Breast epithelium (tissue), 4 donors: ENCODE measurements at places on chromosomes 7 and 10.

GRCh38 chr10:78600740-78601139, 468.0 kb upstream of the ZMIZ1 start:
- no peaks in the 10 kb centered on the region for H3K36me3 ChIP-seq
- H3K27me3 ChIP-seq = no peaks in the 10 kb centered on the region
- no peak overlapping the region for H3K27ac ChIP-seq
- DNase-seq = no peak
- no peak overlapping the region for H3K4me3 ChIP-seq

GRCh38 chr10:133249094-133249780, 11.6 kb downstream of the VENTX start:
- H3K4me3 ChIP-seq = no peak overlapping the region
- H3K27me3 ChIP-seq = peaks cover 56% of the 10 kb centered on the region
- no peaks in the 10 kb centered on the region for H3K4me1 ChIP-seq
- no peak for DNase-seq
- no peaks in the 10 kb centered on the region for H3K36me3 ChIP-seq
- no peak overlapping the region for H3K27ac ChIP-seq

- no peak for DNase-seq
- H3K4me3 ChIP-seq = no peak overlapping the region
- H3K4me1 ChIP-seq = no peaks in the 10 kb centered on the region
- no peaks in the 10 kb centered on the region for H3K27me3 ChIP-seq
Observed at GRCh38 chr10:27207350-27207749, 33.2 kb downstream of the ACBD5 start.

GRCh38 chr10:23432166-23432565, 6.7 kb upstream of the OTUD1 start:
- H3K4me3 ChIP-seq = no peak overlapping the region
- no peaks in the 10 kb centered on the region for H3K4me1 ChIP-seq
- H3K27me3 ChIP-seq = no peaks in the 10 kb centered on the region
- no peak for DNase-seq
- H3K27ac ChIP-seq = no peak overlapping the region
- H3K36me3 ChIP-seq = no peaks in the 10 kb centered on the region

- H3K27ac ChIP-seq = no peak overlapping the region
- peaks cover 4% of the 10 kb centered on the region for H3K36me3 ChIP-seq
- H3K4me1 ChIP-seq = no peaks in the 10 kb centered on the region
Observed at GRCh38 chr7:107404740-107405537, 64.9 kb upstream of the GPR22 start.

DNA sequence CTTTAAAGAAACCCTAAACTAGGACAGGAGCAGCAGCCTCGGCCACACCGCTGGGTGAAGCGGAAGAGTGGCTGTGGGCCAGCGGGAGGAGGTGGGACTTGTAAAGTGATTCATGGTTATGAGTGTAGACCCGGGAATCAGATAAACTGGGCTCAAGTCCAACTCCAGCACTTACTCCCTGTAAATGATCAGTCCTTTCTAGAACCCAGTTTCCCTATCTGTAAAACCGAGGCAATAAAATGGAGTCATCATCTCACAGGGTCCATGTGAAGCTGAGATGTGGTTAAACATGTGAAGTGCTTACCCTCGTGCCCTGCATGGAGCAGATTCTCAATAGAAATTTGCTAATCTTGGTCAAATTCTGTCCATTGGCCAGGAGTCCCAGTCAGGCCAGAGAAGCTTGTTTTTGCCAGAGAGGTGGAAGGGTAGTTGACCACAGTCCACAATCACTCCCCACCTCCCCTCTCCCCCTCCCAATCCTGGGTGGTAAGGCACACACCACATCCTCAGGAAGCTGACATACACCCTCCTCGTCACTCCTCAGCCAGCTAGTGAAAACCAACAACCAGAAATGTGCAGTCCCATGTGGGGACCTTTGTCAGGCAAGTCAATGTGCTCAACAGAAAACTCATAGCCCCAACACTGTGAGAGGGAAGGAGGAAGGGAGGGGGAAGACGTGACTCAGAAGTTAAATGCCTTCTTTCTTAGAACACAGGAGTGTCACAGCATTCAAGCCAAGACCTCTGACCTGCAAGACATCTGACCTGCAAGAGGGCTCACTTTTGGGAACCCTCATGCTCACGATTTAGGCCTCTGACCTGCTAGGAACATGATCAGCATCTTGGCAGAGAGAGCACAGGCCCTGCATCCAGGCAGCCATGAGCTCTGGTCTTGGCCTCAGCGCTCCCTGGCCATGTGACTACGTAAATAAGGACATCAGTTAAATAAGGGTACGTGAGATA, 145.1 kb downstream of the PLXNA4 start:
- no peaks in the 10 kb centered on the region for H3K27me3 ChIP-seq
- DNase-seq = no peak
- H3K27ac ChIP-seq = peak overlapping the region; percentile 51
- H3K4me1 ChIP-seq = no peaks in the 10 kb centered on the region

DNA sequence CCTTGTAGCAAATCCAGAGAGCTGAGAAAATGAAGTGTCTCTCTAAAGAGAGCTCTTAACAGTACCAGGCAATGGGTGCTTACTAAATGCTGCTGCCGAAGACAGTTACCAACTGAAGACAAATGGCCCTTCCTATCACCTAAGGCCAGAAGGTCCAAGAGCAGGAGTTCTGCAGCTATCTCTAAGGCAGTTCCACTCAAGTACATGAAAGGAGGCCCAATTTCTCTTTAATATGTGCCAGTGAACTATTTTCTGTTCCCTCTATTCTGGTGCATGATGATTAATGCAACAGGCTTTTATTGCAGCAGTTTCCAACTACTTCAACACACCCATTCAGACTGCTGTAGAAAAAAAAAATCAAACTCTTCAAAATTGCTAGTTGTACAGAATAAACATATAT, 122.5 kb downstream of the SLC25A13 start:
- H3K36me3 ChIP-seq = no peaks in the 10 kb centered on the region
- H3K4me3 ChIP-seq = no peak overlapping the region
- H3K27ac ChIP-seq = no peak overlapping the region
- H3K27me3 ChIP-seq = no peaks in the 10 kb centered on the region
- no peak for DNase-seq
- H3K4me1 ChIP-seq = no peaks in the 10 kb centered on the region

- no peaks in the 10 kb centered on the region for H3K36me3 ChIP-seq
- no peak overlapping the region for H3K4me3 ChIP-seq
- DNase-seq = no peak
Observed at GRCh38 chr10:132967540-132967939, 25.2 kb upstream of the CFAP46 start.

DNA sequence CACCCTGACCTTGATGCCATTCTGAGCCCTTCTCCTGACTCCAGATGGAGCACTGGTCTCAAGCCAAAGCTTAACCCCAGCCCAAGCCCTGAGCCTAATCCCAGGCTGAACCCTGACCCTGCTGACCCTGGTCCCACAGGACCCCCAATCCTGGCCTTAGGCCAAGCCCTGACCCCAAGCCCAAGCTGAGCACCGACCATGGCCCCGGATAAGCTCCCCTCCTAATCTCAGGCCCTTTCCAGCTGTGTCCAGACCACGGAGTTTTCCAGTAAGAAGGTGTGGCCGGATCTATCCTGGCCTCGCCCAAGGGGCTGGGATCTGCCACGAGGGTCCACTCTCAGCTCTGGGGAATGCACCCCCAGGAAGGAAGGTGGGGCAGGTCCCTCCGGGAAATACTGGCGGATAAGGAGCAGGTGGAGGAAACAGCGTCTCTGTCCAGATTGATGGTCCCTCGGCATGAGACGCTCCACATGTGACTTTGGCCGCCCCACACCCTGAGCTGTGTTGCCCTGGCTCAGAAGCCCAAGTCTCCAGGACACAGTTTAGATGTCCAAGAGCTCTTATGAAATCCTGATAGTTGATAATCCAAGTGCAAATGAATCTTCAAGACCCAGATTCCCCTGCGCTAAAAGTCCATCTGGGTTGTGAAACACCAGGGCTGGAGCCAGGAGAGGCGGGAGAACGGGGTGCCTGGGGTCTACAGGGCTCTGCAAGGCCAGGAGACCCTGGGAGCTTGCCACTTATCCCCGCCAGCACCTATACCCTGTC, 10.4 kb downstream of the ELN start:
- H3K4me1 ChIP-seq = peaks cover 30% of the 10 kb centered on the region
- DNase-seq = no peak
- H3K27me3 ChIP-seq = no peaks in the 10 kb centered on the region
- H3K4me3 ChIP-seq = no peak overlapping the region
- H3K27ac ChIP-seq = peak overlapping the region; percentile 48
- H3K36me3 ChIP-seq = no peaks in the 10 kb centered on the region

GRCh38 chr10:69232252-69232651, 12.1 kb downstream of the HKDC1 start:
- no peak for DNase-seq
- H3K27ac ChIP-seq = no peak overlapping the region
- H3K4me3 ChIP-seq = no peak overlapping the region
- H3K27me3 ChIP-seq = no peaks in the 10 kb centered on the region
- no peaks in the 10 kb centered on the region for H3K4me1 ChIP-seq

DNA sequence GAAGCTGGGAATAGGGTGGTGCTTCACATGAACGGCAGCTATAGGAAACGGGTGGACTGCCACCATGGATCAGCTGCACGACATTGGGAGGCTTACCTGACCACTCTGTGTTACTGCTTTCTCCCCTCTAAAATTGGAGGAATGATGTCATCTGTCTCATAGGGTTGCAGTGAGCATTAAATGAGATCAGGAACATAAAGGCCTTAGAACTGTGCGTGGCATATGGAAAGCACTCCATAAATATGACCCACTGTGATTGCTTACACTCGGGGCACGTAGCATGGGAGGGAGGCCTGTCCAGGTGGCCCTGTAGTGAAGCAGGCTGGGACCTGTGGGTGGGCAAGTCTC, 9.7 kb downstream of the C10orf62 start:
- H3K4me3 ChIP-seq = no peak overlapping the region
- no peak overlapping the region for H3K27ac ChIP-seq
- no peaks in the 10 kb centered on the region for H3K4me1 ChIP-seq
- H3K27me3 ChIP-seq = no peaks in the 10 kb centered on the region

GRCh38 chr7:34080513-34080912, 175.2 kb downstream of the BMPER start:
- H3K36me3 ChIP-seq = no peaks in the 10 kb centered on the region
- DNase-seq = no peak
- H3K4me3 ChIP-seq = no peak overlapping the region

- H3K27ac ChIP-seq = peak overlapping the region; percentile 68
- H3K27me3 ChIP-seq = no peaks in the 10 kb centered on the region
- H3K36me3 ChIP-seq = no peaks in the 10 kb centered on the region
- no peak overlapping the region for H3K4me3 ChIP-seq
Observed at GRCh38 chr7:28487487-28487886, 75.2 kb downstream of the CREB5 start.

GRCh38 chr10:29646238-29646902, 11.6 kb upstream of the SVIL start:
- no peaks in the 10 kb centered on the region for H3K36me3 ChIP-seq
- H3K4me1 ChIP-seq = no peaks in the 10 kb centered on the region
- H3K27ac ChIP-seq = peak overlapping the region; percentile 75
- no peak overlapping the region for H3K4me3 ChIP-seq
- no peaks in the 10 kb centered on the region for H3K27me3 ChIP-seq

DNA sequence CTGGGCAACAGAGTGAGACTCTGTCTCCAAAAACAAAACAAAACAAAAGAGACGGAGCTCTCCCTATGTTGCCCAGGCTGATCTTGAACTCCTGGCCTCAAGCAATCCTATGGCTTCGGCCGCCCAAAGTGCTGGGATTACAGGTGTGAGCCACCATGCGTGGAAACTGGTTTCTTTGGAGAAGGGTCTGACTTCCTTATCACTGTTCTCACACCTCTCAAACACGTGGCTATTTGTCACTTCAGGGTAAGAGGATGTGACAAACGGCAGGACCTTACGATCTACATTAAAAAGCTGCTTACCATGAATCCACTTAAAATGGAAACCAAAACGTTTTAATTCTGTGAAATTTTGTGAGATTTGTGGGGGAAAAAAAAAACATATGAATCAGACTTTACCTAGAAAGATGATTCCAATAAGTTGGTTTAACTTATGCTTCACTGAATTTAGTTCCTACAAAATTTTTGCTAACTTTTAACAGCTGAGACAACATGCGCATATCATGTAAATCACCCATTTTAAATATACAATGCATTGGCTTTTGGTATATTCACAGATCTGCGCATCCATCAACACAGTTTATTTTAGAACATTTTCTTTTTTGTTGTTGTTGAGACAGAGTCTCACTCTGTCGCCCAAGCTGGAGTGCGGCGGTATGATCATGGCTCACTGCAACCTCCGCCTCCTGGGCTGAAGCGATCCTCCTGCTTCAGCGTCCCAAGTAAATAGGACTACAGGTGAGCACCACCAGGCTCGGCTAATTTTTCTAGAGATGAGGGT, 18.7 kb upstream of the FOXK1 start:
- no peaks in the 10 kb centered on the region for H3K36me3 ChIP-seq
- DNase-seq = no peak
- H3K4me3 ChIP-seq = no peak overlapping the region
- no peak overlapping the region for H3K27ac ChIP-seq
- H3K27me3 ChIP-seq = no peaks in the 10 kb centered on the region

GRCh38 chr7:139482662-139483466, 609 bp downstream of the KLRG2 start:
- DNase-seq = no peak
- H3K4me3 ChIP-seq = peak overlapping the region; percentile 49
- H3K4me1 ChIP-seq = no peaks in the 10 kb centered on the region

DNA sequence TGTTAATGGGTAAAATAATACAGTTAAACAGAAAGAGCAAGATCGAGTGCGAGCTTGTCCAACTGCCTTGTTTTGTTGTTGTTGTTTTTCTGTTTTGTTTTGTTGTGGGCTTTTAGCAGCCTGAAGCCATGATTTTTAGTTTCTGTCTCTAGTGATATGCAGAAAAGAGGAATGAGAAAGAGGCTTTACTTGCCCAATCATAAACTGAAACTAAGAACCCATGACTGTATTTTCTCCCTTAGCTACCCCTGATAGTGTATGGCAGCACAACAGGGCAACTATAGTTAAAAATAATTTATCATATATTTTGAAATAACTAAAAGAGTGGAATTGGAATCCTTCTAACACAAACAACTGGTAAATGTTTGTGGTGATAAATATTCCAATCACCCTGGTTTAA, 493.9 kb downstream of the GLRX3 start:
- no peaks in the 10 kb centered on the region for H3K4me1 ChIP-seq
- no peaks in the 10 kb centered on the region for H3K36me3 ChIP-seq
- DNase-seq = no peak
- no peak overlapping the region for H3K4me3 ChIP-seq
- H3K27me3 ChIP-seq = peaks cover 9% of the 10 kb centered on the region

GRCh38 chr10:80276335-80276734, 13.1 kb downstream of the MAT1A start:
- H3K4me1 ChIP-seq = no peaks in the 10 kb centered on the region
- no peak overlapping the region for H3K4me3 ChIP-seq
- H3K36me3 ChIP-seq = no peaks in the 10 kb centered on the region

- H3K27ac ChIP-seq = no peak overlapping the region
- H3K36me3 ChIP-seq = no peaks in the 10 kb centered on the region
- no peaks in the 10 kb centered on the region for H3K27me3 ChIP-seq
Observed at GRCh38 chr10:63883861-63884260, 362.7 kb downstream of the REEP3 start.
